ENCODE measurements at places on chromosomes 16 and 17.

- no peak for DNase-seq
Observed at GRCh38 chr17:36749493-36749892, 148.1 kb downstream of the MRM1 start.

GRCh38 chr17:58680038-58680369, 11.8 kb downstream of the TEX14 start:
- DNase-seq, result no peak

DNA sequence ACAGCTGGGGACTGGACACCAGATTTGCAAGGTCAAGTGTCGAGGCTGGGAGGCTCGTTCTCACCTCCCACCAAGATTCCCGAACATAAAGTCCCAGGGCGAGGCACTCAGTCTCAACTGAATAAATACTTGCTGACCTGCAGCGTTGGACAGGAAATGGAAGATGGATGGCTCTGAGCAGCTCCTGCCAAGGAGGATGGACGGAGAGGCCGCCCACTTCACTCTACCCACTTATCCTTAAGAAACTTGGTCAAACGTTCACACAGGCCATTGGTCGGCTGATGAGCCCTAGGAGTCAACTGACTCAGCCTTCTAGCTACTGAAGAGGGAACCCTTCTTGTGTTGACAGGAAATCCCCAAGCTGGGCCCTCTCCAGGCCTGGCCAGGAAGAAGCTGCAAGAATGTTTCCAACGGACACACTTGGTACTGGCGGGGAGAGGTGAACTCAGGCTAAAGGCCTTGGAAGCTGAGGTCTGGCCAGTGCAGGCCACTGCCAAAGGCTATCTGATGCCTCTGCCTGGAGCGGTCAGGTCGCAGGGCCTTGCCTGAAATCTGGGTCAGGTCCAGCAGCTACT, 50.0 kb downstream of the VAC14 start:
- DNase-seq, result no peak

DNA sequence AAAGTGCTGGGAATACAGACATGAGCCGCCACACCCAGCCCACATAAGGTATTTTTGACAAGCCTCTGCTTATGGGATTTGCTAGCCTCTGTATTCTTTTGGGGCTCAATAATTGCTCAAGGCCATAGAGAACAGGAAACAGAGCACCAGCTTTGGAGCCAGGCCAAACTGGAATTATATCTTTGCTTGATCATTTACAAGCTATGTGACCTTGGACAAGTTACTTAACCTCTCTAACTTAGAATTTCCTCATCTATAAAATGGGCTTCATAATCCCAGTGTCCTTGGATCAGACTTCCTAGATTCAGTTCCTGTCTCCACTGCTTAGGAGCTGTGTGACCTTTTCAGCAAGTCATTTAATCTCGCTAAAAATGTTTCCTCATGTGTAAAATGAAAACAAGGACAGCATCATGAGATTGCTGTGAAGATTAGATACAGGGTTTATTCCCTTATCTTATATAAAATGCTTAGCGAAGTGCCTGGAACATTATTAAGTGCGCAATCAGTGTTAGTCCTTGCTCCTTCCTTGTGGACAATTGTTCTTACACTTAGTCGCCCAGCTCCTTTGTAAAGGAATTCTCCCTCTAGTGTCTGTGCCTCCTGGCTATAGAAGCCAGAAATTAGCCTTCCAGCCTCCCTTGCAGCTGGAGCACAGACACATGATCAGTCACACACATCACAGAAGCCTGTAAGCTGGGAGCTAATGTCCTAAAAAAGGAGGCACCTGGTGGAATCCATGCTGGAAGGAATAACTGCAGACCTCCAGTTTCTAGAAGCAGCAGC, 16.6 kb downstream of the KRT9 start:
- no peak for DNase-seq

- no peak for DNase-seq
Observed at GRCh38 chr16:58815181-58815888, 81.2 kb upstream of the GOT2 start.

DNA sequence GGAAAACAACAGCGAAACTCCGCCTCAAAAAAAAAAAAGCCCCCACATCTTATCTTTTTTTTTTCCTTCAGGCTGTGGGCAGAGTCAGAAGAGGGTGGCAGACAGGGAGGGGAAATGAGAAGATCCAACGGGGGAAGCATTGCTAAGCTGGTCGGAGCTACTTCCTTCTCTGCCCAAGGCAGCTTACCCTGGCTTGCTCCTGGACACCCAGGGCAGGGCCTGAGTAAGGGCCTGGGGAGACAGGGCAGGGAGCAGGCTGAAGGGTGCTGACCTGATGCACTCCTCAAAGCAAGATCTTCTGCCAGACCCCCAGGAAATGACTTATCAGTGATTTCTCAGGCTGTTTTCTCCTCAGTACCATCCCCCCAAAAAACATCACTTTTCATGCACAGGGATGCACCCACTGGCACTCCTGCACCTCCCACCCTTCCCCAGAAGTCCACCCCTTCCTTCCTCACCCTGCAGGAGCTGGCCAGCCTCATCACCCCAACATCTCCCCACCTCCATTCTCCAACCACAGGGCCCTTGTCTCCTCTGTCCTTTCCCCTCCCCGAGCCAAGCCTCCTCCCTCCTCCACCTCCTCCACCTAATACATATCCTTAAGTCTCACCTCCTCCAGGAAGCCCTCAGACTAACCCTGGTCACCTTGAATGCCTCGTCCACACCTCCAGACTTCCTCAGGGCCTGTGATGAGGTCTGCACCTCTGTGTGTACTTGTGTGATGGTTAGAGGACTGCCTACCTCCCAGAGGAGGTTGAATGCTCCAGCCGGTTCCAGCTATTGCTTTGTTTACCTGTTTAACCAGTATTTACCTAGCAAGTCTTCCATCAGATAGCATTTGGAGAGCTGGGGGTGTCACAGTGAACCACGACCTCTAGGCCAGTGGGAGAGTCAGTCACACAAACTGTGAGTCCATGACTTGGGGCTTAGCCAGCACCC, 1.2 kb upstream of the HBA1 start:
- no peak for DNase-seq

DNA sequence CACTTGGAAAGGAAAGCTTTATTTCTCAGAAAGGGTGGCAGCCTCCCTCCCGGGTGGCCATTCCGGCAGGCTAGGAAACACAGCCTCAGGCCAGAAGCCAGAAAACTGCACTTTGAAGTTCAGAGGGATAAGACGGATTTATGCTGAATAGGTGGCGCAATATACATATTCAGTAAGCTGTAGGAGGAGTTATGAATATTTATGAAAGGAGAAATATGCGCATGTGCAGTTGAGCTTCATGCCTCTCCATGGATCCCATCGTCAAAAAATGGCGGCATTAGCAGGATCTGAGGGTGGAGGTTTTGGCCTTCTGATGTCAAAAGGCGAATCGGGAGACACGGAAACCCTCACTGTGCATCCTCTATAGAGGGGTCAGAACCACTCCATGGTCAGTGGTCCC, 82.3 kb downstream of the KATNIP start:
- no peak for DNase-seq

GRCh38 chr16:11994143-11995119, 17.9 kb downstream of the SNX29 start:
- DNase-seq, result peak; percentile 76

DNA sequence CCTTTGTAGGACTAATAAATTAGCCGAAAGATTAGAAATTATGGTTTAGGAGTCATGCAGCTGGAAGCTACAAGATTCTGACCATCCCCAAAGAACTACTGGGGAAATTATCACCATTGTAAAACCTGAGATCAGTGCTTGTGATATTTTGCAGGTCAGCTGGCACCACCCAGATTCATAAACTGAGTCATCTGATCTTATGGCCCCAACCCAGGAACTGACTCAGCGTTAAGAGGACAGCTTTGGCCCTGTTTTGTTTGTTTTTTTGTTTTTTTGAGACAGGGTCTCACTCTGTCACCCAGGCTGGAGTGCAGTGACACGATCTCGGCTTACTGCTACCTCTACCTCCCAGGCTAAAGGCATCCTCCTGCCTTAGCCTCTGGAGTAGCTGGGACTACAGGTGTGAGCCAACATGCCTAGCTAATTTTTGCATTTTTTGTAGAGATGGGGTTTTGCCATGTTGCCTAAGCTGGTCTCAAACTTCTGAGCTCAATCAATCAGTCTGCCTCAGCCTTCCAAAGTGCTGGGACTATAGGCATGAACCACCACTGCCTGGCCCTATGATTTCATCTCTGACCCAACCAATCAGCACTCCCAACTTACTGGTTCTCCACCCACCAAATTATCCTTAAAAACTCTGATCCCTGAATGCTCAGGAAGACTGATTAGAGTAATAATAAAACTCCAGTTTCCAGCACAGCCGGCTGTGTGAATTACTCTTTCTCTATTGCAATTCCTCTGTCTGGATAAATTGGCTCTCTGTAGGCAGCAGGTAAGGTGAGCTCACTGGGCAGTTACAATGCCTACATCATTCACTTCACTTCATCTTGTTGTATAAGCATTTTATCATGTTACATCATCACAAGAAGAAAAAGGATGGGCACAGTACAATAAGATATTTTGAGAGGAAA, 79.4 kb upstream of the KSR1 start:
- no peak for DNase-seq

DNA sequence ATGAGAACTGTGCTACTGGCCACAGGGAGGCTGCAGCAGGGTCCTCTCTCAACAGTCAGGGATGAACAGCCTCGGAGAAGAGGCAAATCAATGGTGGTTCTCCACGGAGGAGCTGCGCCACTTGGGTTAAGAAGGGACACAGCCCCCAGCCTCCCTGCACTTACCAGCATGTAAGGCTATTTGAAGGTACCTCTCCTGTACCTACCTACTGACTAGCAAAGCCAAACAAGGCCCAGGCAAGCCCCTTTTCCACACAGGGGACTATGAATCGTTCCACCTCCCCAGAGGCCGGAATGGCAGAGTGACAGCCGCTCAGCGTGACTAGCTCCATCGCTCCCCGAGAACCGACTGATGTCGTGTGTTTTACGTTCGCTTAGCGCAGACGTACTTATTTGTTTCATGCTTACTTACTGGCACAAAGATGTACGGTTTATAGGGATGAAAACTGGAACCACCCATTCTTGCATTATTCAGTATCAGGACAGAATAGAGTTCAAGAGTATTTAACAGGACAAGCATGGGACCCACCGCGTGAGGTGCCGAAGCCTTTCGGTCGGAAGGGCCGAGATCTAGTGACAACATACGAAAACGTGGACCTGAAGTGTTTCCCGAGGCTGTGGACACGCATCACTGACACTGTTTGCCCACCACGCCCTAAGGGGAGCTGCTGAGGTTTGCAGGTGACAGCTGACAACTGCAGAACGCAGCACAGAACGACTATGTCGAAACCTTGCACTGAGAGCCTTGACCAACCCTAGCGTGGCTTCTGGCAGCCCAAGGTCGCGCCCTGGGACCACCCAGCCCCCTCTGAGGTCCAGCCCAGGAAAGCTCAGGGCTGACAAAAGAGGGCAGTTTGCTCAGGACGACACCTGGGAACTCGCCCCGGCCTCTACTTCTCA, 1.0 kb downstream of the TEPSIN start:
- DNase-seq, result no peak

GRCh38 chr16:17389384-17389783, 81.4 kb downstream of the XYLT1 start:
- DNase-seq, result no peak

DNA sequence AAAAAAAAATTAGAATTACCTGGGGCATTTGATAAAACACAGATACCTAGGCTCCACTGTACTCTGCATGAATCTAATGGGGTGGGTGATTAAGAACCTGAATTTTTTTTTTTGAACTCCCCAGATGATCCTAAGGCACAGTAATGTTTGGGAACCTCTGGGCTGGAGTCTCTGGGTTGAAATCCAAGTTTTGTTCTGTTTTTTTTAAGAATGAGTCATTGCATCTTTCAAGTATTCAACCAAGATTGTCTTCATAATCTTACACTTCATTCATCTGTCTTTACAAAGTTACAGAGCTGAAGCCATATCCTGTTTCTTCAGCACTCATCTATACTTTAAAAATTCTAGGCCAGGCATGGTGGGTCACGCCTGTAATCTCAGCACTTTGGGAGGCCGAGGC, 52.6 kb downstream of the PIGL start:
- no peak for DNase-seq

DNA sequence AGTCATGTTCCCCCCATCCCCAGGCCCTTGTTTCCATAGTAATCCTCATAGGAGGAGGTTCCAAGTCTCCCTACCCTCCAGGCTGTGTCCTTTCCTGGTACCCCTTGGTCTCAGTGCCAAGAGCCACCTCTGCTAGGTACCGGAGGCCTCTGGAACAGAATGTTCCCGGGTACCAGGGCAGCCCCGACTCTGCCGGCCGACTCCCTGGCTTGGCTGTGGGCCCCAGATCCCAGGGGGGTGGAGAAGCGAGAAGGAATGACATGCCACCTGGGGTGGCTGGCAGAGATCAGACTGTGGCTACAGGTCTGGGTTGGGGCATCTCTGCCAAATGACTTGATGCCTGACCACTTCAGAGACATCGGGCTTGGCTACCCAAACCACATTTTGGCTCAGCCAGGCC, 3.6 kb downstream of the STAC2 start:
- no peak for DNase-seq

DNA sequence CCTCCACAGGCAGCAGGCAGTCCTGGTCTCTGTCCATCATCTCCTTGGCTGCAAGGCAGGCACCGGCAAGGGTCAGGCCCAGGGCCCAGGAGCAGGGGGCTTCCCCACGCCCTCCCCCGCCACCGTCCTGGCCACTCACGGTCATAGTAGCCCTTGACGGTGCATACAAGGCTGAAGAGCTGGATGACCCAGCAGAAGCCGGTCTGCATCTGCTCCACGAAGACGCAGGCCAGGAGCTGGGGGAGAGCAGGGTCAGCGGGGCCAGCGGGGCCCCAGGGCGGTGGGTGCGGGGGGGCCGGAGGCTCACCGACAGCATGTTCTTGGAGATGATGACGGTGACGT, 20.1 kb downstream of the CTU2 start:
- no peak for DNase-seq

DNA sequence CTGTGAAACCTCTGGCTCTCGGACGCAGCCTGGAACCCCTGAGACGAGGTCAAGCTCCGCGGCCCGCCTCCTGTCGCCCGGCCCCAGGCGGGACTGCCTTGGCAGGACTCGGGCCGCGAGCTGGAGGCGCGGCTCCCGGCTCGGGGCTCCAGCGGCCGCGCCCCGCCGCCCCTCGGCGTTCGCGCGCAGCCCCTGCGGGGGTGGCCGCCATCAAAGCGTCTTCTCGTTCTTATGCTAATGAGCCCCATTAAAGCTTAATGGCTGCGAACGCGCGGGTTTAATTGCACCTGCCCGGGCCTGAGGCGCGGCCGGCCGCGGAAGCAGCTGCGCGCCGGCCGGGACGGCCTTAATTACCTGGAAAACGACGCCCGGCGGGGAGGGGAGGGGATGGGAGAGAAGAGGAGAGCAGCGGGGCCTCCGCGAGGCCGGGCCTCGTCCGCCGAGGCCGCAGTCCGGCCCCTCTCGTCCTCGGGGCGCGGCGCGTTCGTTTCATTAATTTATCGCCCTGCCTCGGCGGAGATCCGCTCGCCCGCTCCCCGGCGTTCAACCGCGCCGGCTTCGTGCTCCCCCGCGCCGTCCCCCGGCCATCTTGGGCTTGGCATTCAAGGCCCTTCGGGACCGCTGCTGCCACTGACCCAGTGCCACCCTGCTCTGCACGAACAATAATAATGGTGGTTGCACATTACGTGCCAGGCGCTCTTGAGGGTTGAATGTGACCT, 19.2 kb downstream of the RAI1 start:
- DNase-seq, result no peak

- DNase-seq, result no peak
Observed at GRCh38 chr16:31880322-31880979, 6.8 kb downstream of the ZNF267 start.

GRCh38 chr17:31859487-31860008, 504 bp upstream of the COPRS start:
- no peak for DNase-seq

All from C1 segment of cervical spinal cord (tissue), 14 donors.